ENCODE measurements at places on chromosomes 4 and X. TPM values are rescaled to one million over a fixed set of nuclear protein-coding genes. Genes with fewer than 3 reads are reported as not detected.

DNA sequence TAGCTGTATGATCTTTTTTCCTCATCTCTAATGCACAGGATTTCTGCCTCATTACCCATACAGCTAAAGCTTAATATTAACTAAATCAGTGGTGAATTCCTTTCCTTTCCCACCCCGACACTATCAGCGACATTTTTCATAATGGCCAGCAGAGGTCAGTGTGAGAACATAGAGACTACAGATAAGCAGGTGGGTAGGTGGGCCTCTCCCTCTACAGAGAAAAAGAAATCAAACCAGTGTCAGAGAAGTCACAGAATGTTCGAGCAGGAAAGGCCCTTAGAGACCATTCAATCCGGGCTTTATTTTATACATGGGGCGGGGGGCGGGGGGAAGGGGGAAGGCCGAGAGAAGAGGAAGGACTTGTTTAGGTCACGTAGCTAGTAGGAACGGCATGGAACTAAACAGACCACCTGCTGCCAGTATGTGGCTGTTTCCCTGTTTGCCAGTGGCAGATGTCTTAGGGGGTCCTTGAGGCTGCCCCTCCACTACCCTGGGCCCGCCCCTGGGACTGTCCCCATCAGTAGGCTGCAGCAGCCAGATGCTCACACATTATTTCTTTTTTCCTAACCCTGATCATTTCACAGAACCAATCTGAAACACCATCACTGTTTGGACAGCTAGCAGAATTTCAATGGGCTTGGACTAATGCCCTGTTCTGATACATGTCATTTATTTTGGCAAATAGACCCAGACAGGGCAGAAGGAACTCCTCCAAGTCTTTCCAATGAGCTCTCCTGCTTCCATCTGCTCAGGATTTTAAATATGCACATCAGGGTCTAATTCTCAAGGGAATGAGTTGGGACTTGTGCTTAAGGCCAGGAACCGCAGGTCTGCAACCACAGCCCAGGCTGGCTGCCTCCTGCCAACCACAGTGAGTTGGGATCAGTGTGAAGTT, 133.4 kb downstream of the ATG4A start:
- H3K4me3 ChIP-seq = no peak overlapping the region
- H3K4me1 ChIP-seq = no peaks in the 10 kb centered on the region
- H3K27me3 ChIP-seq = no peaks in the 10 kb centered on the region
- no peak overlapping the region for H3K27ac ChIP-seq

DNA sequence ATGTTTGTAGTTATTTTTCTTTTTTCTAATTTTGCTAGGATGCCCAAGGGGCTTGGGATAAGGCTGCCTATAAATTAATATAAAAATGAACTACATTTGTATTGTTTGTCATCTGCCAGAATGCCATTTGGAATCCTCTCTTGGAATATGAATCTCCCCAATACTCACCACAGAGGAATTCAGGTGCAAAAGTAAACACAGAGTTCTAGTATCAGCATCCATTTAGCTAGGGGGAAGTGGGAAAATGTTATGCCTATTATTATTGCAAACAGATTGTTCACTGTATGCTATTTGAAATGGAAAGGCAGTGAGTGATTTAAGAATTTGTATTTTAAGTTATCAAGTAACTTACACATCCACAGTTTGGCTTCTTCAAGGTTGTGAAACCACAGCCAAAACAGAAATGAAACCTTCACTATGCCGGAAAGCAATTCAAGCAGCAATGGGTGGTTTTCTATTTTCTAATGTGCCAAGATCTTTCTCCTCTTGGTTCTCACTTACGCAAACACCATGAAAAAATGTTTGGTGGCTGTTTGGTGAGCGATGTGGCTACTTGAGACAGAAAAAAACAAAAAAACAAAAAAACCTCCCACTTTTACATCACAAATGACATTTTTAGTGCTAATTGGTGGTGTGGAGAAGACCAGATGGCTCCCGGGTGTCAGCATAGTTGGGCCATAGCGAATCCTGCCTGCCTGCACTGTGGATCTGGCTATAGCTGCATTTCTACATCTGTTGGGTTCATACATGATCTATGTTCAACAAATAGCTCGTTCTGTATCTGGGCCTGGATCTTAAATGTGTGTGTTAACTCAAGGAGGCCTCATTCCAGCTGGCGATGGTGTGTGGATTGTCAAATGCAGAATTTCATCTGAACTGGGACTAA, 200.8 kb upstream of the GIMD1 start:
- no peak overlapping the region for H3K27ac ChIP-seq
- H3K4me1 ChIP-seq = peaks cover 5% of the 10 kb centered on the region
- DNase-seq = peak; percentile 36

DNA sequence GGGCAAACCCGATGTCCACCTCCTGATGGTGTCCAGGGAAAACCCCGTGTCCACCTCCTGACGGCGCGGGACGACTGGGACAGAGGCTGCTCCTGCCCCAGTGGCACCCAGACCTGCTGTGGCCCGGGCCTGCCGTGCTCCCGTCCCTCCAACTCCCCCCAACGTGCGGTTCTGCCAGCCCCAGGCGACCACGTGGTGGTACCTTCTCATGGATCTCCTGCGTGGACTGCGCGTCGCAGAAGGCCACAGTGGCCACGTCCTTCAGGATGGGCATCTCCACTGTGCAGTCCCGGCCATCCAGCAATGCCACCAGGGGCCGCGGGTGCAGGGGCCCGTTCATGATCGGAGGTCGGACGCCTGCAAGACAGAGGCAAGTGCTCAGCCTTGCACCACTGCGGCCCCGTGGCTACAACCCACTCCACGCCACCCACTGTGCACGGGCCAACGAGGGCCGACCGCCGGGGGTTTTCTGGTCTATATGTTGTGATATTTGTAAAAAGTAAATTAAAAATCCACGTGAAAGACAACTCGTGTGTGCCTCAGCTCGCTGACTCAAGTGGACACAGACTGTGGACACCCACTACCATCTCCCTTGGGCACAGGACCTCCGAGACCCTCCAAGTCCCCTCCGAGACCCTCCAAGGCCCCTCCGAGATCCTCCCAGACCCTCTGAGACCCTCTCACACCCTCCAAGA, 10.8 kb downstream of the CTBP1 start:
- no peak overlapping the region for H3K27ac ChIP-seq
- H3K4me3 ChIP-seq = no peak overlapping the region
- peaks cover 9% of the 10 kb centered on the region for H3K4me1 ChIP-seq
- DNase-seq = no peak

Gene MAGEA10
- total RNA-seq = not detected

Gene ARHGAP10
- total RNA-seq = 23.4 TPM

DNA sequence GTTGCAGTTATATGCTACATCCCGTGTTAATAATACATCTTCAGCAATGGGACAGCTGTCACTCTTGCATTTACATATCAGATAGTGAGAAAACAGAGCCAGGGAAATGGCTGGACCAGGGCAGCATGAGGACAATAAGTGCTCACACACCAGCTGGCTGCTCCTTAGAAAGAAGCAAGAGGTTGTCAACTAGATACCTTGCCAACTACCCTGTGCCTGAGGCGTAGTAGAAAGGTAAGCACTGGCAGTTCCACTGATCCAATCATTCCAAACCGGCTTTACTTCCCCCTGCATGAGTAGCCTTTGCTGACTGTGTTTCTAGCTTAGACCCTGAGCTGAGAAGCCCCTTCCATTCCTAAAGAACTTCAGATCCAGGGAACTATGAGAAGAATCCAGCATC, 52.2 kb upstream of the FGF13 start:
- no peak for DNase-seq
- H3K36me3 ChIP-seq = no peaks in the 10 kb centered on the region
- H3K27me3 ChIP-seq = no peaks in the 10 kb centered on the region
- H3K27ac ChIP-seq = no peak overlapping the region
- no peak overlapping the region for H3K4me3 ChIP-seq

- no peak overlapping the region for H3K4me3 ChIP-seq
- no peak overlapping the region for H3K27ac ChIP-seq
- no peak for DNase-seq
- no peaks in the 10 kb centered on the region for H3K36me3 ChIP-seq
- no peaks in the 10 kb centered on the region for H3K27me3 ChIP-seq
Observed at GRCh38 chr4:185880571-185880970, 68.6 kb upstream of the SORBS2 start.

DNA sequence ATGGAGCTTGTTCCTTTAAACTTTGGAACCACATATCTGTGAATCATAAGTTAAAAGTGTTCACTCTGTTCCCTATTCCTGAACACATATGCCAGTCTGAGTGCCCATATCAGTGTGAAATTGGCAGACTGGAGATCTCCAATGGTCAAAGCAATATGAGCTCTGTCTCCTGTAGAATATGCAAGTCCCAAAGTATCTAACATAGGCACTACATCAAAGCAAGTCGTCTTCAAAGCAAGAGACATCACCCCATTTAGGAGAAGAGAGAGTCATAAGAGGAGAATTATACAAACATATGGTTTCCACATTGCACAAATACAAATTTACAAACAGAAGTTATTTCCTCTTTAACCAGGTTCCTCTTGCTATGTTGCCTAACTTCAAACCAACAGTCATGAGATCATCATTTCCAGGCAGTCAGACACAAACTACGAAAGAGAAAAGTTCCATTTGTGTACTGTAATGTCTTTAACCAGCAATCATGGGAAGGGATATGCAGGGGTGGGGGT, 9.9 kb upstream of the GK start:
- H3K36me3 ChIP-seq = no peaks in the 10 kb centered on the region
- no peak overlapping the region for H3K4me3 ChIP-seq
- H3K27me3 ChIP-seq = no peaks in the 10 kb centered on the region
- H3K4me1 ChIP-seq = no peaks in the 10 kb centered on the region
- H3K27ac ChIP-seq = no peak overlapping the region

DNA sequence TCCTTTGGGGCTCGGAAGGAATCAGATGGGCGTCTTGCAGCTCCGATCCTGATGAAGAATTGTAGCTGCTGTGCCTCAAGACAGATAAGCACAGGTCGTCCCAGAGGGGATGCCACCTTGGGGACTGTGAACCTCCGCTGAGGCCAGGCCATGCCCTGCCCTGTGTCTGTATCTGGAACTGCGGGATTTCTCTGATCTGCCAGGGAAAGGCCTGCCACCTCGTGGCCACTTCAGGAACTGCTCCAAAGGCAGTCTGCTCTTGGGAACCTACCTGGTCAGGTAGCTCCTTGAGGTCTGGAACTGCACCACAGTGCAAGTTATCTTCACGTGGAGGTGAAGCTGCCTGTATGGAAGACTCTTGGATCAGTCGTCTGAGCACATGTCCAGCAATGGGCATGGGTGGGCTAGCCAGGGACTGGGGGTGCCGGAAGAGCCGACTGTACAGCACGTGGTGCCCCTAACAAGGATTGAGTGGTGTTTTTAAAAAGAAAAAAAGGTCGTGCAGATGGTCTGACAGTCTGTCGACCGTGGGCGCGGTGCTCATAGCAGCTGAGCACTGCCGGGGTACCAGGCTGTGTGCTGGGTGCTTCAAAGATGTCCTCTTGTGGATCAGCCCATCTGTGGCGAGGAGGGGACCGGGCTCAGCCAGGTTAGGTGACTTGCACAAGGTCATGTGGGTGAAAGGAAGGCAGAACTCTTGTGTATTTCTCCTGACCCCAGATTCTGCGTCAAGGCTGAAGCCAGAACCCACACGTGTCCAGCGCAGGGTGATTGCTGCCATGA, 3.1 kb upstream of the GRPEL1 start:
- H3K27ac ChIP-seq = no peak overlapping the region
- H3K4me3 ChIP-seq = no peak overlapping the region
- peaks cover 10% of the 10 kb centered on the region for H3K27me3 ChIP-seq

GRCh38 chr4:3363411-3364141, 70.8 kb downstream of the RGS12 start:
- H3K27ac ChIP-seq = no peak overlapping the region
- H3K4me3 ChIP-seq = no peak overlapping the region
- H3K36me3 ChIP-seq = no peaks in the 10 kb centered on the region

GRCh38 chr4:112270640-112271421, 14.9 kb downstream of the TIFA start:
- DNase-seq = peak; percentile 67
- H3K4me1 ChIP-seq = peaks cover 8% of the 10 kb centered on the region
- H3K36me3 ChIP-seq = peaks cover 4% of the 10 kb centered on the region
- H3K27me3 ChIP-seq = no peaks in the 10 kb centered on the region
- peak overlapping the region; percentile 29 for H3K27ac ChIP-seq

Gene RS1
- not detected for total RNA-seq

DNA sequence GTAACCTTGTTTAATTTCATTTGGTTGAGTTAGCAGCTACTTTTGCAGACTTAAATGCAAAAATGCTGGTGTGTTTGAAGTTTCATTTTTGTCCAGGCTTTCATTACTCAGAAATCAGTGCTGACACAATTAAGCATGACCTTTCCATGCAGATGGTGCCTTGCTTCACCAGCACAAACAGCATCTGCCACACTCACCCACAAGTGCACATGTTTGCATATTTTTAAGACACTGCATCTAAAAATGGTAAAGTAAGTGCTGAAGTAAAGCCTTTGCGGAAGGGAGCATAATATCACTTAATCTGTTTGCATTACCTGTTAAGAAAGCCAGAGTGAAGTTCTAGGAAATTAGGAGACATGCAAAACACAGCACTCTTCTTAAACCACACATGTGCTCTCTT, 7.3 kb upstream of the DAPP1 start:
- H3K4me3 ChIP-seq = no peak overlapping the region
- no peaks in the 10 kb centered on the region for H3K36me3 ChIP-seq
- no peak overlapping the region for H3K27ac ChIP-seq

DNA sequence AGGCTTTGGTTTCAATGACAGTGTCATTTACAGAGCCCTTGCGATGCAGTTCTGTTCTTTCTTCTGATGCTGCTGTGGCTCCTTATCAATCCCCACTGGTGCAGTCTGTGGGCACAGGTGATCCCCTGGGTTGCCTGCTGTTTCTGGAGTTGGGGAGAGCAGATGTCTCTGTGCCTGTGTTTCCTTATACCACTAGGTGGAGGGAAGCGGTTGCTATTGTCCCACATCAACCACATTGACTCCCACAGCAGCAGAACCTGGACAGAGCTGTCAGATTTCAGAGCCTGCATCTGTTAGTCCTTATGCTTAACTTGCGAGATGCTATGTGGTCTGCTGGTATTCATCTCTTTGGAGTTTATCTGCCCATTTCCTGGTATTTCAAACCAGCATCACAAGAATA, 57.7 kb downstream of the NEIL3 start:
- H3K4me1 ChIP-seq = peaks cover 11% of the 10 kb centered on the region
- H3K36me3 ChIP-seq = no peaks in the 10 kb centered on the region
- no peaks in the 10 kb centered on the region for H3K27me3 ChIP-seq

Measured in astrocyte (in vitro differentiated cells and primary cell).